ENCODE measurements at places on chromosomes 5 and 9. TPM values are rescaled to one million over a fixed set of nuclear protein-coding genes. Genes with fewer than 3 reads are reported as not detected.

CCDC171 gene
- 1.5 TPM for total RNA-seq

ABCA1 gene
- total RNA-seq, result 2.6 TPM

SERINC5 gene
- total RNA-seq, result 70.6 TPM

ORM1 gene
- 3.5 TPM for total RNA-seq

SLCO4C1 gene
- total RNA-seq, result 0.90 TPM

PCDHAC2 gene
- 8.8 TPM for total RNA-seq

IL4 gene
- not detected for total RNA-seq

MIGA2 gene
- 23.0 TPM for total RNA-seq

FRMD3 gene
- 14.5 TPM for total RNA-seq

OTP gene
- 0.05 TPM for total RNA-seq

SLC36A3 gene
- total RNA-seq, result not detected

PCDHGA1 gene
- total RNA-seq, result 0.92 TPM

NKD2 gene
- 12.3 TPM for total RNA-seq

CD274 gene
- total RNA-seq, result 0.21 TPM

SLC6A19 gene
- 0.23 TPM for total RNA-seq

RASGEF1C gene
- total RNA-seq, result 0.49 TPM

GFI1B gene
- 0.08 TPM for total RNA-seq

TMEM167A gene
- 117 TPM for total RNA-seq
